ENCODE measurements at places on chromosomes 1 and 21.

- DNase-seq, result no peak
These were observed 1.1 kb downstream of the PATJ start for GRCh38 chr1:61743431-61743705.

DNA sequence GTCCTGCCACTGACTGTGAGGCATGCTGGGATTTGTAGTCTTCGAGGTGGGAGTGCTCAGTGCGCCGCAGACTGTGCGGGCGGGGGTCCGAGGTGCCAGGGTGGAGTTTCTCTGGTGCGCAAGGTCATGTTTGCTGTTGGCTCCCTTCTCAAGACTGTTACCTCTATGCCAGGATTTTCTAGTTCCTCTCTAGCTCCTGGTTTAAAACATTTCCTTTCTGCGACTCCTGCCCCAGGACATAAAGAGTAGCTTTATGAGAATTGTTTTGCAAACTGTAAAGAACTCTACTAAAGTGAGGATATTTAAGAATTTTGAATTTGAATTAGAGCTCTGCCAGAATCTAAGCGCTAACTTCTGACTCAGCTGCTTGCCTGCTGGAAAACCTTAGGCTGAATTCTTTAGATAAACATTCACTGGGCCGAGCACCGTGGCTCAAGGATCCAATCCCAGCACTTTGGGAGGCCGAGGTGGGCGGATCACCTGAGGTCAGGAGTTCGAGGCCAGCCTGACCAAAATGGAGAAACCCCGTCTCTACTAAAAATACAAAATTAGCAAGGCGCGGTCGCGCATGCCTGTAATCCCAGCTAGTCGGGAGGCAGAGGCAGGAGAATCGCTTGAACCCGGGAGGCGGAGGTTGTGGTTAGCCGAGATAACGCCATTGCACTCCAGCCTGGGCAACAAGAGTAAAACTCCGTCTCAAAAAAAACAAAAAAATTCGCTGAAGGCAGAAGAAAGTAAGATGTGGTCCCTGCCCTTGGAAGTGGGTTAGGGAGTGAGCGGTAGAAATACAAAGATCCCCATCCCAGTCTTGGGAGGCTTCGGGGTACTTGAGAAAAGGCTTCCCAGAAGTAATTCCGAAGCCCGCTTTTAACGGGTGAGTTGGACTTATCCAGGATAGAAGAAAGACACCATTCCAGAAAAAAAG, 992 bp upstream of the USP48 start:
- peak; percentile 20 for DNase-seq

DNA sequence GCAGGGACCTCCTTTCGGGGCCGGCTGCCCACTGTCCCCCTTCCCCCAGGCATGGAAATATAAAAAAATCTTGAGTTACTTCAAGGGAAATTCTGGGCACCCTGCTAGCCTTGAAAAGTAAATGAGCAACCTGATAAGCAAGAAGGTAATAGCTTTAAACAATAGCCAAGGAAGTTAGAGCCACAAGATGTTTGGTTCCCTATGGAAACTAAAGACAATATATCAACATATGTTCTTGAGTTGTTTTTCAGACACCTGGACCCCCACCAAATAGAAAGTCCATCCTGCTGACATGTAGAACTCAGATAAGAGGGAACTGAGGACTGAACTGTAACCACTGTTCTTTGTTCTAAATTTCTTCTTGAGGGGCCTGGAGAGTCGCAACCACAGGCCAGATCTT, 19.3 kb upstream of the SLC35A3 start:
- DNase-seq, result no peak

DNA sequence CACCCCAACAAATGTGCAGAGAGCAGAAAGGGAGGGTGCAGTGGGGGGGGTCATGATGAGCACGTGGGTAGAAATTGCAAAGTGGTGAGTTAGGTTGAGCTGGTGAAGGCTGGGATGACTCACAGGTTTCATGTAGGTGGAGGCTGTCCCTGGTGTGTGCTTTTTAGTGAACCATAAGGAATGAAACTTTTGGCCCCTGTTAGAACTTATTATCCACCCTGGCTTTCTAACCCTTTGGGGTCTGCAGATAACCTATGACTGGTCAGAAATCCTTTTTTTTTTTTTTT, 46.9 kb downstream of the DOP1B start:
- DNase-seq, result peak; percentile 54

DNA sequence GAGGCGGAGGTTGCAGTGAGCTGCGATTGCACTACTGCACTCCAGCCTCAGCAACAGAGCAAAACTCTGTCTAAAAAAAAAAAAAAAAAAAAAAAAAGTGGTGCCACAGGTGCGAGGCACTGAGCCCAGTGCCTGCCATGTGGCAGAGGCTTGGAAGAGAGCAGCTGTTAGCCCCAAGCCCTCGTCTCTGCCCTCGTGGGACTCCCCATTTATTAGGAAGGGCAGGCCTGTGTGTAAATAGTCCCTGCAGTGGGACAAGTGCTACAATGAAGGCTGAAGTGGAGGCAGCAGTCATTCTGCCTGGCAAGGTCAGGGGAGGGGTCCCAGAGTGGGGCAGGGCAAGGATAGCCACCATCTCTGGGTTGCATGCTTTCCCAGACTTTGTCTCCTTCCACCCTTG, 6.5 kb downstream of the RPS6KA1 start:
- no peak for DNase-seq

GRCh38 chr1:209454340-209454994, 129.0 kb upstream of the CAMK1G start:
- DNase-seq, result no peak

DNA sequence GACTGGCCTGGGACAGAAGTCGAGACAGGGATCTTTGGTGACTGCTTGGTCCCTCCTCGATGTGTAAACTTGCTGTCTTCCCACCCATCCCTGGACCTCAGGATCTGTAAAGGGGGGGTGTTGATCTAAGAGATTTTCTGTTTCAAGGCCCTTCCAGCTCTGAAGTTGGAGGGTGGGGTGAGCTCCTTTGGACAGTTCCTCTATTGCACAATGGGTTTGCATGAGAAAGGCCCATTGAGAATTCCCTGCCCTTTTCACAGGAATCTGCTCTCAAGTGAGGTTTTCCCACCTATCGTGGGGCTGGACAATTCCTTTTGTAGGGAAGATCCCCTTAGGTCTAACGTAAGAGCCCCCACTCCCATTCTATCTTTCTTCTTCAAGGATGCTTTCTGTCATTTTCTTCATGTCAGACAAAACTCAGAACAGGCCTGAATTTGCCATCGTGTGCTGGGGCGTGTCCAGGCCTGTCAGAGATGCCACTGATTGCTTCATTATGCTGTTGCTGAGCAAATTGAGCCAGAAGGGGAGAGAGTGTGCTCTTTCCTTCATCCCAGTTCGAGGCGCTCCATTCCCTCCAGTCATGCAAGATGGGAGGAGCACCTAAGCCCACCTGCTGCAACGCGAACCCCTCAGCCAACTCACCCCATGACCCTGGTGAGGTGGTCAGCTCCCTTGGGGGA, 149.9 kb upstream of the IGSF21 start:
- no peak for DNase-seq

DNA sequence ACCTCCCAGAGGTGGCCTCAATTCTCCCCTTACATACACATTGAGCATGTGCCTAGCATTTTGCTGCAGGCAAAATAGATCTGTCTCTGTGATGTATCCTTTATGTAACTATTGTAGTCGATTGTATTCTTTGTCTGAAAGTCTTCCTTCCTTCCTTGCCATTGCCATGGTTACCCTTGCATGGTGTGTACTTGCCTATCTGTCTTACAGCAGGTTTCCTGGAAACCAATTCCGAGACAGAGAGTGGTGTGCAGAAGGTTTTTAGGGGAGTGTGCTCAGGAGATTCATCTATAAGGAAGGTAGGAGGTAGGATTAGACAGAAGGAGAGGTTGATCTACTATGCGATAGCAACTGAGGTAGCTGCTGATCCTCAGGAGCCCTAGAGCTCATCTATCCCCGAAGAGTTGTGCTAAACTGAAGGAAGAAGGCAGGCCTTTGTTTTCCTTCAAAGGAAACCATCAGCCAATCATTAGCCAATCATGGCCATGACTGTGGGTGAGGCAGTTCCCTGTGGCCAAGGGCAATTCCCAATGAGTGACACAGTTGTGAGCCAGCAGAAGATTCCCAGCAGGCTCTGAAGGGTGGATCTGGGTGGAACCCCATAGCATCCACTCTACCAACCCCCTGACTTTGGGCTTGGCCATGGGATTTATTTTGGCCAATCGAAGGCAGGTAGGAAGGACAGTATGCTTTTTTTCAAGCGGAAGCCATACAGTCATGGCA, 15.0 kb downstream of the CITED4 start:
- DNase-seq, result no peak

DNA sequence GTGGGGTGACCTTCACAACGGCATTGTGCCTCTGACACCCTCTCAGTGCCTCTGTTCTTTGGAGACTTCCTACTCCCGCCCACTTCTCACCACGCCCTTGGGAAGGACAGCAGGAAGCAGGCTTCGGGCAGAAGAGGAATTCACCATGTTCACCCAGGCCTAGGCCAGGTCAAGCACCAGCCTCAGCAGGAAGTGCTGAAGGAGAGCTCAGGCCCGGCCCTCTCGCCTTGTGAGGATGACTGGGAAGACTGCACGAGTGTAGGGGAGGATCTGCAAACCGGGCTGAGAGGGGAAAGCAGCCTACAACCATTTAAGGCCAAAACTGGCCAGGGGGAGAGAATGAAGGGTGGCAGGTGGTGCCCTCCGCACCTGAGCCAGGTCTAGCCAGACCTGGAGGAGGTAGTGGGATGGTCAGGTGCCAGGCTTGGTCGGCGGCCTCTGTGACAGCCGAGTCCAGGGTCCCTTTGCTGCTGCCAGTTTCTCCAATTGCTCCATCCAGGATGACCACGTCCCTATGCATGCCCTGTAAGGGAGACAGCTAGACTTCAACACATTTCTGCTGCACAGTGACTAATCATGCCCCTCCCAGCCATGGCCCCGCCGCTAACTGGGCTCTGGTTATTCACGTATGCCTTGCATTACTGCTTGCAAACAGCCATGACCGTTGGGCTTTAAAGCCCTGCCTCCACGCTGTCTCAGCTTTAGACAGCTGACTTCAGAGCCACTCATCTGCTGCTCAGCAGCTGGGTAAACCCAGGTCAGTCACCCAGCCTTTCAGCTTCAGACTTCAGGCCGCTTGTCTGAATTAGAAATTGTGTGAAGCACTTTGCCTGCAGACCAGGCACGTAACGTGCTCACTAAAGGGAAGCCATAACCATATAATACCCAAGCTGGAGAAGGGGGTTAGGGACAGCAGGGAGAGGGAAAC, 8.9 kb downstream of the MRTO4 start:
- no peak for DNase-seq

DNA sequence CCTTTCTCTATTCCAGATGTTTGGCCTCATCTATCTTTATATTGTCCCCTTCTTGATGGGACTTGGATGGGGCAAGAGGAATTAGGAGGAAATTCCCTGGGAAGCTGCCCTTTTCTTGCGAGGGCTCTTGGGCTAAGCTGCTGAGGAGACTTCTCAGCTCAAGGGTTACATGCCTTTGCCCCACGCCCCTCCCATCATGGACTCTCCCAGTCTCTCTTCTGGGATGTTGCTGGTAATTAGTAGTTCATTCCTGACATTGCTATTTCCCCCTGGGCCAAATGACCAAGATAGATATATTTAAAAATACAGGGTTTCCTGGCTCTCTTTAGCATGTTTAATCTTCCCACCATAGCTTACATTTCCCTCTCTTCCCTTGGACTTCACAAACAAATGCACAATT, 90.6 kb upstream of the RALGPS2 start:
- DNase-seq, result peak; percentile 10

DNA sequence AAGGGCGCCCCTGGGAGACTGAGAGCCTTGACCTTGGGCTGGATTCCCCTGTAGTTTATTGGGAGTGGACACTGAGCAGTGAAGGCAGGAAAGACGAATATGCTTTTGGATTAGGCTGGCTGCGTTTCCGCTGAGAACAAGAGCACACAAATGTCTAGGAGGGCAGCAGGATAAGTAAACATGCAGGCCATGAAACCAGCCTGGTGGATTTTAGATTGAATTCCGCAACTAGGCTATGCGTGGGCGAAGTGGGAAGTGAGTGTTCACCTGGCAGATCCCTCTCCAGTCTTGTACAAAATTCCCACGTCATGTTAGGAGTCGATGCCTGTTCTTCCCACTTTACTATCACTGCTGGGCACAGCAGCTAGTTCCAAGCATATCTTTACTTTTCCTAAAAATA, 21.4 kb upstream of the KCNJ6 start:
- no peak for DNase-seq

DNA sequence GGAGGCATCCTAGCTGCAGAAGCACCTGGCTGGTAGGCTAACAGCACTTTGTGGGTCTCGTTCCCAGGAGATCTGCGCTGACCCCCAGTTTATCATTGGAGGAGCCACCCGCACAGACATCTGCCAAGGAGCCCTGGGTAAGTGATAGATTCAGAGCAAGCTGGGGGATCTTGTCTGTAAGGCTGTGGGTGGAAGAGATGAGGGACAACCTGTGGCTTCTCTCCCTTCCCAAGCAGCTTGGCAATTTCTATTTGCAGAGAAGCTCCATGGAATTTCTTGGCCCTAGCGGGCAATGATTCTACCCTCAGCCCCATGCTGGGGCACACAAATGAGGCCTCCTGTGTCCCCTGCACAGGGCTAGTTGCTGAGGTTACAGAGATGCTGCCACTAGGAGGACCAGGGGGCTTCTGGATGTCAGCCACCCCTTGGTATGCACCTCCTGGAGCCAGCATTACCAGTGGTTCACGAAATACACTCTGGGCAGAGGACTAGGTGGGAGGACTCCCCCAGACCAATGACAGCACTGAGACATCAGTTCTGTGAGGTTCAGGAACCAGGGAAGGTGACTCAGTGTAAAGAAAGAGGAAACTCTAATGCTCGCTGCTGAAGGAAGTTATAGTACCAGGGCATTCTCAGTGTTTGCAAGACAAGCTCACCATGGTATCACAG, 5.5 kb downstream of the CAPN2 start:
- no peak for DNase-seq

- DNase-seq, result no peak
These were observed 47.3 kb downstream of the GPR161 start for GRCh38 chr1:168089326-168089978.

DNA sequence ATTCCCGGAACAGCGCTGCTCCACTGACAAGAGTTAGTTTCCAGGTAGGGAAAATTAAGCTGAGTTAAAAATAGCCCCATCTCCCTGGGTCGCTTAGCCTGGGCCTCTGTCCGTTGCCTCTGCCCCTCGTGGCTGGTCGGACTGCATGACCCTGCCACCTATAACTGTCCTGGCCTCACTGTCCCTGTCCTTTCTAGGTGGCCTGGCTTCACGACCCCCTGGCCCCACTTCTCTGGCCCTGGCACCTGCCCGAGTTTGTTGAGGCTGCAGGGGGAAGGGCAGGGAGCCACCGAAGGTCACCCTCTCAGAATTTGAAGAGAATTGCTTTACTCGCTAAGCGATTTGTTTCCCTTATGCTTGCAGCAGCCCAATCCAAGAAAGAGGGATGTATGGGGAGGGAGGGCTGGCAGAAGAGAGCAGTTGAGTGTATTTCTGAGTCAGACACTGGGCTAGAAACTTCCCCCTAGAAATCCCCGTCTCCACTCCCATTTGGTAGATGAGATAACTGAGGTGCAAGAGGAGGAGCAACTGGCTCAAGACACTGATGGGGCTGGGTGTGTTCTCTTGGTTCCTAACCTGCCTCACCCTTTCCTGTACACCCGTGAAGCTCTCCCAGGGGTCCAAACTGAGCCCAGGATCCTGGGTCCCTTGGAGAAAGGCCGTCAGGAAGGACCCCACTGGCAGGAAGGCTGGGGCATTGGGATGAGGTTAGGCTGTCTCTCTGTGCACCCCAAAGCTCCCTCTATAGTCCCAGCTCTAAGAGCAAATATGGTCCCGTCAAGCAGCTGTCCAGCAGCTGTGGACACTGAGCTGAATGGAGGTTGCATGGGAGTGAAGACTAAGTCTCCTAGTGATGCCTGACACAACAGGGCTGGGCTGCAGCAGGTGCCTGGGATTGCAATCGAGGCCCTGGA, 2.9 kb upstream of the EDN2 start:
- DNase-seq, result no peak

GRCh38 chr1:220879509-220880361, 492 bp downstream of the HLX start:
- DNase-seq, result no peak

- no peak for DNase-seq
These were observed 22.1 kb upstream of the TBX15 start for GRCh38 chr1:119010201-119010600.
